ENCODE measurements at places on chromosomes 5 and 9.
A peak's percentile ranks its signal among the peaks of the same experiment; 100 is the strongest.

DNA sequence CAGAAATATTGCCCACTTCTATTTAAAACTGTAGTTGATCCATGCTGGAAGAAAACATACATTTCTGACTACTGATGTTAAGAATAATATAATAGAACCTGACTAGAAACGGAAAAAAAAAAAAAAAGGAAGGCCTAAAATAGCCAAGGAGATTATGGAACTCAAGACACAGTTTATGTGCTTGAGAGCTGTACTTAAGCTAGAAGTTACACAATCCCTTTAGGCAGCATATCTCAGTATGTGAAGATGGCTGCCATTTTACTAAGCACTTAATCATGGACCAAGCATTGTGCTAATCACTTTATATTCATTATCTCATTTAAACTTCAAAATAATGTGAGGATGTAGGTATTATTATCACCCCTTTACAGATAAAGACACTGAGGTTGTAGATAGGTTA, 73.0 kb upstream of the NR4A3 start:
- no peak overlapping the region for H3K27ac ChIP-seq
- no peaks in the 10 kb centered on the region for H3K36me3 ChIP-seq
- H3K4me3 ChIP-seq = no peak overlapping the region
- no peak for DNase-seq

- no peak overlapping the region for H3K27ac ChIP-seq
- H3K4me1 ChIP-seq = no peaks in the 10 kb centered on the region
- no peak overlapping the region for H3K4me3 ChIP-seq
- H3K27me3 ChIP-seq = no peaks in the 10 kb centered on the region
Measured at GRCh38 chr5:67283275-67283987, 86.8 kb upstream of the CD180 start.

DNA sequence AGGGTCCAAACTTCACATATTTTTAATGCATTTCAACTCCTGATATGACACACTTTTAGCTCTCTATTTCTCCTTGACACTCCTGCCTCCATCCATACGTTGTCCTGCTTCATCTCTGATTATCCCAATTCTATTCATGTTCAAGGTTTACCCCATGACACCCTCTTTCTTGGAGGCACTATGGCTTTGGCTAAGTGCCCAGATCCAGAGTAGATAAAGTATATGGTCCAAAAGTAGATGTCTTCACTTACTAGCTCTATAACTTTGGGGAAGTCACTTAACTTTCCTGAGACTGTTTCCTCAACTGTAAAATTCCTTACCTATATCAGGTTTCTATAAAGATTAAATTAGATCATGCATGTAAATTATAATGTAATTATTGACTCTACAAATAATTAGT, 36.1 kb downstream of the SLC22A5 start:
- no peaks in the 10 kb centered on the region for H3K36me3 ChIP-seq
- H3K4me1 ChIP-seq = peaks cover 32% of the 10 kb centered on the region
- no peak overlapping the region for H3K4me3 ChIP-seq
- no peaks in the 10 kb centered on the region for H3K27me3 ChIP-seq
- H3K27ac ChIP-seq = no peak overlapping the region

GRCh38 chr5:160105686-160106360, 13.4 kb downstream of the PWWP2A start:
- H3K36me3 ChIP-seq = peaks cover 39% of the 10 kb centered on the region
- H3K27ac ChIP-seq = peak overlapping the region; percentile 42
- H3K4me1 ChIP-seq = peaks cover 4% of the 10 kb centered on the region
- DNase-seq = no peak
- no peaks in the 10 kb centered on the region for H3K27me3 ChIP-seq

DNA sequence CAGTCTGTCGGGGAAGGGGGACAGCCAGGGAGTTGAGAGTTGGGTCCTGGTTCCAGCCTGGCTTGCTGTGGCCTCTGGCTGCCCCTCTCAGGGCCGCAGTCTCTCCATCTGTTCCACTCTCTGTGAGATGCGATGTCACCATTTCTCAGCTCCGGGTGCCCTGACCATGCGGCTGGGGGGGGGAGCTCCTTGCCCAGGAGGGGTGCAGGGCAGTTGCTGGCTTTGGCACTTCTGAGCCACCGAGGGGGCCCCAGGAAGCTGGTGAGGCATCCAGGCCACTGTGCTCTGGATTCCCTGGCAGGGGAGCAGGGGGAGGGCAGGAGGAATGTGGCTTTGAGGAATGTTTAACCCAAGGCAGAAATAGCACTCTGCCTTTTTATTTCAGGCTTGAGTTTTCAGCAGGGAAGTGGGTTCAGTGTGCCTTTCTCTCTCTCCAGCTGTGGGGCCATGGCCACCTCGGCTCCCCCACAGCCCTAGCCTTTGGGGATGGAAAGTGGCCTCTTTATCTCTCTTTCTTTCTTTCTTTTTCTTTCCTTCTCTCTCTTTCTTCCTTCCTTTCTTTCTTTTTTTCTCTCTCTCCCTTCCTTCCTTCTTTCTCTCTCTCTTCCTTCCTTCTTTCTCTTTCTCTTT, 11.0 kb downstream of the NCS1 start:
- no peak overlapping the region for H3K4me3 ChIP-seq
- DNase-seq = no peak
- no peaks in the 10 kb centered on the region for H3K27me3 ChIP-seq
- H3K36me3 ChIP-seq = no peaks in the 10 kb centered on the region
- H3K4me1 ChIP-seq = peaks cover 29% of the 10 kb centered on the region

GRCh38 chr5:90612919-90613318, 54.3 kb downstream of the ADGRV1 start:
- no peaks in the 10 kb centered on the region for H3K27me3 ChIP-seq
- H3K4me3 ChIP-seq = no peak overlapping the region
- H3K4me1 ChIP-seq = no peaks in the 10 kb centered on the region
- no peak for DNase-seq

GRCh38 chr5:56649569-56649968, 165.8 kb upstream of the MAP3K1 start:
- H3K27me3 ChIP-seq = no peaks in the 10 kb centered on the region
- no peak overlapping the region for H3K4me3 ChIP-seq
- no peaks in the 10 kb centered on the region for H3K4me1 ChIP-seq
- H3K27ac ChIP-seq = no peak overlapping the region
- H3K36me3 ChIP-seq = no peaks in the 10 kb centered on the region
- DNase-seq = no peak

DNA sequence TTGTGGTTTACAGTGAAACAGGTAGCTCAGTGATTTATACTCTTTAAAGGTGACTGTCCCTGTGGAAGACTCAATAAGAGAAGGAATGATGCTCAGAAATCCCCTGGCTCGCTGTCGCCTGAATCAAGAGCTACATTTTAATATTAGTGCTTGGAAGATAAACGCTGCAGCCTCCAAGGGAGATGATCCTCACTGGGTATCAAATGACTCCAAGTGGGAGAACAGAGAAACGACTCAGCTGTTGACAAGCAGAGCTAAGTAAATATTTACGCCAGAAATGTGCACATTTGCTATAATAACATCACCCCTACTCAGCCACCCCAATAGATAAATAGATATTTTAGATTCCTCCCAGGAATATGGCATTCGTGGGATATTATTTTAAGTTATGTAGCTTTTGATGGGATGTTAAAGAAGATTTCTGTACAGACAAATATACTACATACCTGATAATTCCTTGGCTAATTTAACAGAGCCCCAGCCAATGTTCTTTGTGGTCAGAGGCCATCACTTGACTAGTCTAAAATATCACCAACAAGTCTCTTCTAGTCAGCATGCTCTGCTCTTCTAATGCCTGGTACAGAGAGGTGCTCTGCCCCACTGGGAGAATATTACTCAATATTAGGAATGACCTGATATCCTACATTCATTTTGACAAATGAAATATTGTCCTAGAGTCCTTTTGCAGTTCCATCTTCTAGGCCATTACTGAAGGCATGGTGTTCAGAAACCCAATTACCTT, 18.3 kb upstream of the CCDC192 start:
- DNase-seq = no peak
- H3K27me3 ChIP-seq = no peaks in the 10 kb centered on the region
- no peak overlapping the region for H3K4me3 ChIP-seq
- no peaks in the 10 kb centered on the region for H3K4me1 ChIP-seq

- no peak overlapping the region for H3K4me3 ChIP-seq
- no peaks in the 10 kb centered on the region for H3K4me1 ChIP-seq
- no peak overlapping the region for H3K27ac ChIP-seq
Measured at GRCh38 chr9:4260661-4261060, 39.2 kb downstream of the GLIS3 start.

DNA sequence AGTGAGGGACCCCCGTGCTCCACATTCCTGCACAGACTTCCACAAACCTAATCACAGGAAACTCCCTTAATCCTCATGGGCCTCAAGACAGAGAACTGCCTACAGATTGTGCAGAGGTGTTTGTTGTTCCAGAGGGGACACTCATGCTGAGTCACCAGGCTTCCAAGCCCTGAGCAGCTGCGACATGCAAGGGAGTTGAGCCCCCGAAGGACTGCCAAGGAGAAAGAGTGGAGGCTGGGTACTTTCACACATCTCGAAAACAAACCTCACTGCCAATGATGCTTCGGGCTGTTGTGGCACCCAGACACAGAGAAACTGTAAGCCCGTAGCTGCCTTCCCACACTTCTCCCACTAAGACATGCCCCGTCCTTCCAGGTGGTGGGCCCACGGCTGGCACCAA, 480.8 kb downstream of the CDH12 start:
- DNase-seq = no peak
- no peaks in the 10 kb centered on the region for H3K36me3 ChIP-seq
- H3K27me3 ChIP-seq = no peaks in the 10 kb centered on the region

GRCh38 chr9:80885894-80886293, 803.5 kb downstream of the TLE1 start:
- H3K27me3 ChIP-seq = no peaks in the 10 kb centered on the region
- no peak overlapping the region for H3K27ac ChIP-seq
- DNase-seq = no peak
- H3K36me3 ChIP-seq = no peaks in the 10 kb centered on the region
- H3K4me1 ChIP-seq = no peaks in the 10 kb centered on the region

DNA sequence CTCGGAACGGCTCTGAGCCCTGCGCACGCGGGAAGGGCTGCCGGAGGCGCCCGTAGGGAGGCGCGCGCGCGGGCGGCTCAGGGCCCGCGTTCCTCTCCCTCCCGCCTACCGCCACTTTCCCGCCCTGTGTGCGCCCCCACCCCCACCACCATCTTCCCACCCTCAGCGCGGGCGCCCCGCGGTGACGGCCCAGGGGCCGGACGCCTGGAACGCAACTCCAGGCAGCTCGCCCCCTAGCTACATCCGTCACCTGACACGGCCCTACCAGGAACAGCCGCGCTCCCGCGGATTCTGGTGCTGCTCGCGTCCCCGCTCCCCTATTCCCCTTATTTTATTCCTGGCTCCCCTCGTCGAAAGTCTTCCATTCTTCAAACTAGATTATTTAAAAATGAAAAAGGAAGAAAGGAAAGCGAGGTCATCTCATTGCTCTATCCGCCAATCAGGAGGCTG, at the start of gene CDKN2B-AS1:
CDKN2B-AS1 (plus strand) TSS at position 236 of the 450 bp plus-strand sequence.
- H3K27me3 ChIP-seq = peaks cover 4% of the 10 kb centered on the region
- peaks cover 28% of the 10 kb centered on the region for H3K4me1 ChIP-seq
- H3K4me3 ChIP-seq = peak within 1 kb of the TSS; percentile 76
- H3K27ac ChIP-seq = peak within 1 kb of the TSS; percentile 86

DNA sequence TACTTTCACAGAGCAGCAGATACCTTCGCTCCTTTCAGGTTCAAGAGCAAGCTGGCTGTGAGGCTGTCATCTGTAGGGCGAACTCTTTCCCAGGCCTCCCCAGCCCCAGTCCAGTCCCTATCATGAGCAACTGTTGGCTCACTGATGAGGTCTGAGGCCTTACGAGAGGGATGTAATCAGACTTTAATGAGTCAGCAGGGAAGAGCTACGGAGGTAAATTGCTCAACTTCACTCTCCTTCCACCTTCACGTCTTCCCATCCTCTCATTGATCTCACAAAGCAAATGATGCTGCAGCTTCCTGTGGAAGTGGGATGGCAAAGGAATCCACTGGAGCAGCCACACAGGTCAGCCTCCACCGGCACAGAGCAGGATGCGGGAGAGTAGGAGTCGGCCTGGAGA, 130.7 kb upstream of the TBCA start:
- H3K27ac ChIP-seq = no peak overlapping the region
- H3K4me1 ChIP-seq = no peaks in the 10 kb centered on the region
- H3K27me3 ChIP-seq = no peaks in the 10 kb centered on the region
- no peak for DNase-seq

GRCh38 chr5:36915653-36916052, 39.1 kb downstream of the NIPBL start:
- H3K36me3 ChIP-seq = no peaks in the 10 kb centered on the region
- H3K4me3 ChIP-seq = no peak overlapping the region
- H3K27me3 ChIP-seq = no peaks in the 10 kb centered on the region
- peaks cover 3% of the 10 kb centered on the region for H3K4me1 ChIP-seq
- H3K27ac ChIP-seq = no peak overlapping the region
- no peak for DNase-seq

- no peak for DNase-seq
- no peaks in the 10 kb centered on the region for H3K27me3 ChIP-seq
- H3K36me3 ChIP-seq = no peaks in the 10 kb centered on the region
- H3K27ac ChIP-seq = no peak overlapping the region
Measured at GRCh38 chr9:80605129-80605528, 1033.4 kb downstream of the TLE4 start.

GRCh38 chr5:77168879-77169244, 41.6 kb upstream of the PDE8B start:
- H3K4me3 ChIP-seq = no peak overlapping the region
- H3K4me1 ChIP-seq = peaks cover 13% of the 10 kb centered on the region
- H3K27me3 ChIP-seq = no peaks in the 10 kb centered on the region
- no peak for DNase-seq

- DNase-seq = no peak
- no peaks in the 10 kb centered on the region for H3K36me3 ChIP-seq
- H3K4me3 ChIP-seq = no peak overlapping the region
- no peaks in the 10 kb centered on the region for H3K27me3 ChIP-seq
Measured at GRCh38 chr5:171954721-171955120, 51.7 kb downstream of the FBXW11 start.

DNA sequence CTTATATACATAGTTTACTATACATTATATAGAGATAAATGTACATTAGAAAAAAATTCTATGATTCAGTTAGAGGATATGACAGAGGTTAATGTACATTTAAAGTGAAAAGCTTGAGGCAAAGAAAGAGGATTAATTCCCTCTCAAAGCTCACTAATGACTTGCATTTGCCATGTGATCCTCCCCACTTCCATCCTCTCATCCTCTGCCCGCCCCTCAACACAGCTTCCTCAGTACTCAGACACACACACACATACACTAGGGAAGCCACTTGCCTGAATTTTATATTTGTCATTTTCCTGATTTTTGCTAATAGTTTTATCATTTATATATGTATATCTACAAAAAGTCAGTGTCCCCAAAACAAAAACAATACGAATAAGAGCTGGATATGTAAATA, 764.5 kb downstream of the EFNA5 start:
- no peaks in the 10 kb centered on the region for H3K27me3 ChIP-seq
- no peak overlapping the region for H3K4me3 ChIP-seq
- no peak for DNase-seq
- H3K36me3 ChIP-seq = no peaks in the 10 kb centered on the region
- H3K4me1 ChIP-seq = no peaks in the 10 kb centered on the region
